ENCODE measurements at places on chromosomes 5 and 9.

DNA sequence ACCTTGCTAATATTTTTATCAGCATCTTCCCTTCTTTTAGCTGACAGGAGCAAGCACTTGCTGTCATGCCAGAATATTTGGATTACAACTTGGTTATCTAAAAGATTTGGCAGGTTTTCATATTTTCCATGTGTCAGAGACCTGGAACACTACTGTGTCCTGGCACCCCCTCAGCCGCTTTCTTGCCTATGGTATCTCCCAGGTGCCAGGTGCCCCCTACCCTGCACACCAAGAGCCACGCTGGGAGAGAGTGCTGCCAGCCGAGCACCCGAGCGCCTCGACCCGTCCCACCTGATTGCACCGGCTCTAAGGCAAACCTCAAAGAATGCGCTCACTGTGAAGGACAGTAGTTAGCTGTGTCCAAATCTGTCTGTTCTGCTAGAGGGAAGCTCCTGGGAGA lies 84.8 kb downstream of the GTF3C4 start:
- no peak for DNase-seq

GRCh38 chr5:150120617-150121447 lies 34.5 kb upstream of the CSF1R start:
- DNase-seq: peak; percentile 17

DNA sequence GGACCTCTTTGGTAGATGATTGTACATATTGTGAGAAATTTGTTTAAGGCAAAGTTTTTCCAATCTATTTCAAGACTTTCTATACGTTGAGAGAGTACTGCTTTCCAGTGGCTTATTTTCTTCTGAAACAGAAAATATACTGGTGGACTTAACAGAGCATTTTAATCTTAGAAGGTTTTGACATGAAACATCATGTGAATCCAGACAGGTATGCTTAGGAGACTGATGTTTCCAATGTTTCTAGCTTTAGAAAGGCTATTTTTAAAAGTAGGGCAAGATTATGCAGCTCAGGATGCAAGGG lies 71.0 kb downstream of the PIK3R1 start:
- no peak for DNase-seq

- DNase-seq: no peak
Observed at GRCh38 chr9:137552022-137552768, 516 bp downstream of the MRPL41 start.

GRCh38 chr9:99299211-99300102 lies 77.4 kb downstream of the SEC61B start:
- DNase-seq: no peak

DNA sequence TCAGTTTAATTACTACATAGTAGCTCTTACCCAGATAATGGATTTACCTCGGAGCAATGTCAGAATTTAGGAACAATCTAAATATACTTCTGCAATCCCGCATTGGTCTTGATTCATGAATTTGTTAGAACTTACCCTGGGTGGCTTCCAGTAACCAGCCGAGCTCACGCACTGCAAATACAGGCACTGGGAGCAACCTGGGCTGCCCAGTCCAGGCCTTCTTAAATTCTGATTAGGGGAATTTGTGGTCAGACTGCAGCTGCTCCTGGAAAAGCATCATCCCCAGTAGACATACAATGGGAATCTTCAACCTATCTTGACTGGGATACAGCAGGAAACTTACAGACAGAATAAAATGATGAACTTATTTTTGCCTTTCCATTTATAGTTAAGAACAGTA lies 270.3 kb downstream of the SPOCK1 start:
- no peak for DNase-seq

GRCh38 chr5:6950860-6951259 lies 237.6 kb downstream of the TENT4A start:
- no peak for DNase-seq

DNA sequence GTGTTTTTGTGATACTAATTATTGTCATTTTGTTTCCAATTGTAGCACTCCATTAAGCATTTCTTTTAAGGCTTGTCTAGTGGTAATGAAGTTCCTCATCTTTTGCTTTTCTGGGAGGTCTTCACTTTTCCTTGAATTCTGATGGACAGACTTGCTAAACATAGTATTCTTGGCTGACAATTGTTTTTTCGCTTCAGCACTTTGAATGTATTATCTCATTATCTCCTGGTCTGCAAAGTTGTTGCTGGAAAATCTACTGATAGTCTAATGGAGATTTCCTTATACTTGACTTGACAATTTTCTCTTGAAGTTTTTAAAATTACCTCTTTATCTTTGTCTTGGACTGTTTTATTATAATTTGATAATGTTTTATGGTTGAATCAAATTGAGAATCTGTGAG lies 147.5 kb downstream of the FAM174A start:
- DNase-seq: no peak

- no peak for DNase-seq
Observed at GRCh38 chr5:148808864-148809642, 17.4 kb upstream of the ADRB2 start.

DNA sequence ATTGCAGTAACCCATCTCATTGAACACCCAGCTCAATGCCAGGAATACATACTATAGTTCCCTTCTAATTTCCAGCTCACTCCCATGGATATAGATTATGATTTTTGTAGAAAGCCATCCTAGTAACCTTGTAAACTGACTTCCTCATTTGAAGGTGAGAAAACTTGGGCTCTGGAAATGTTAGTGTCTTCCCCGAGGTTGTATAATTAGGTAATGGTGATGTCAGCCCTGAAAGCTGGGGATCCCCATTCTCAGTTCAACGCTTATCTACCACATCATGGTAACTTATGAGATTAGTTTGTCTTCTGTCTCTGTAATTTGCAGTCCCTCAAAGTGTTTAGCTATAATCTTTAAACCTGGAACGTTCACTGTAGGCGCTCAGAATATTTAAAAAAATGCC lies 34.6 kb upstream of the PTCH1 start:
- no peak for DNase-seq

GRCh38 chr9:61668846-61669245 lies 479.0 kb downstream of the SPATA31A7 start:
- DNase-seq: peak; percentile 10

- no peak for DNase-seq
Observed at GRCh38 chr9:124248066-124248465, 9.7 kb upstream of the NEK6 start.

GRCh38 chr5:6886866-6887265 lies 173.6 kb downstream of the TENT4A start:
- no peak for DNase-seq

DNA sequence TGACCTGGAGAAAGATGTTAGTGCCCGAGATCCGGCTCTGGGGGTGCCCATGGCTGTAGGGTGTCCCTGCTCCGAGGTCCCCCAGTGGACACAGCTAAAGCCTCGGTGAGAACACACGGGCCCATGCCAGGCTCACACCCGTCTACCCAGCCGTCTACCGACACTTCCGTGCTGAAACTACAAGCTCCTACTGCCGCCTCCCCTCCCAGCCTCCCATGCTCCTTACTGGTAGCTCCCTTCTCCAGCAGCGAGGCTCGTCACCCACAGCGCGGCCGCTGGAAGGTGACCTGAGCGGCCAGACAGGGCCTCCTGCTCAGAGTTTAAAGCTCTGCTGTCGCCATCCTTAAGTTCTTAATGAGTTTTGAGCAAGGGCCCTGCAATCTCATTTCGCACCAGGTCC lies 33.2 kb upstream of the CLPTM1L start:
- DNase-seq: no peak

DNA sequence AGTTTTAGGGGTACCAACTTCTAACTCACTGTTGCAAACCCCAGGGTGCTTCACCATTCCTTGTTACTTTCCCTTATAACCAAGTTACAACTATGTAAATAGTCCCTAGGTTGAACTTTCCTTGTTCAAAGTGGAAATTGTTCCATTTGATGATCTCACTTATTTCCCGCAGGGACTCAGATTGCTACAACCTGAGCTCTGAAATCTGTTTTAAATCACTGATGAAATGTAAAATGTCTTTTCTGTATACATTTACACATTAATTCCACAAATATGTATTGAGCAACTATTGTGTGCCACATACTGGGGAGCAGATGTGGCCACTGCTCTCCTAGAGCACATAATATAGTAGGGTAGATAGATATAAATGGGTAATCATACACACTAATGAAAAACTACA lies 69.1 kb upstream of the TARS1 start:
- no peak for DNase-seq

- no peak for DNase-seq
Observed at GRCh38 chr5:97266076-97266475, 83.0 kb upstream of the RIOK2 start.

- no peak for DNase-seq
Observed at GRCh38 chr9:37038943-37039464, 4.9 kb upstream of the PAX5 start.

GRCh38 chr5:32230356-32231099 lies 56.4 kb upstream of the GOLPH3 start:
- DNase-seq: no peak

- peak; percentile 35 for DNase-seq
Observed at GRCh38 chr5:115375893-115376292, 79.4 kb upstream of the CCDC112 start.

- no peak for DNase-seq
Observed at GRCh38 chr9:22175972-22176545, 167.0 kb upstream of the CDKN2B start.

DNA sequence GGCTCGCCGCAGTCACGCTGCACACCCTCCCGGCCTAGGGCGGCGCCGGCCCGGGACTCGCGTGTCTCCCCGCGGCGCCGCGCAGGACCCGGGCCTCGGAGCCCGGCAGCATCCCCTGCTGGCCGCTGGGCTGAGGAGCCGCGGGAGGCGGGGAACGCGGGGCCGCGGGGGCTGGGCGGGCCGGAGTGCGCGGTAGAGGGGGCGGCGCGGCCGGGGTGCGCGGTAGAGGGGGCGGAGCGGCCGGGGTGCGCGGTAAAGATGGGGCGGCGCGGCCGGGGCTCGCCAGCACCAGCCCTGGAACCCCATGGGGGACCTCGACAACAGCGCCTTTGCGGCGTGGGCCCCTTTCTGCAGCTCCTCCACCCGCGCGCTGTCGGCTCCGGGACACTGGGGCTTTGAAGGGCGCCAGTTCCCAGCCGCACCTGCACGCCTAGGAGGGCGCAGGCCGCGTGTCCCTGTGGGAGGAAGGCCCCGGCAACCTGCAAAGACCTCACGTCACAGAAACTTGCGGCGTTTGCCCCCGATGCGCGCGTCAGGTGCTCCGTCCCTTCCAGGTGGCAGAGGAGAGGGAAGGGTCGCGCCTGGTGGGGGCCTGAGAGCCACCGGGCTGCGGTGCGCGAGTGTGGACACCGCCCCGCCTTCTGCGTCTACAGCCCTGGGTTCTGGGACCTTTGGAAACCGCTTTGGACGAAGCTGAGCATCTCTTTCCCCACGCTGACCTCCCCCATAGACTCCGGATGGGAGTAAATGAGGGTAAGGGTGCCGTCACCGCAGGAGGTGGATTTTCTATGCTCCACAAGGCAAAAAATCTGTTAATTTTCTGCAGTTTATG lies 49.6 kb downstream of the NSUN2 start:
- DNase-seq: peak; percentile 91

DNA sequence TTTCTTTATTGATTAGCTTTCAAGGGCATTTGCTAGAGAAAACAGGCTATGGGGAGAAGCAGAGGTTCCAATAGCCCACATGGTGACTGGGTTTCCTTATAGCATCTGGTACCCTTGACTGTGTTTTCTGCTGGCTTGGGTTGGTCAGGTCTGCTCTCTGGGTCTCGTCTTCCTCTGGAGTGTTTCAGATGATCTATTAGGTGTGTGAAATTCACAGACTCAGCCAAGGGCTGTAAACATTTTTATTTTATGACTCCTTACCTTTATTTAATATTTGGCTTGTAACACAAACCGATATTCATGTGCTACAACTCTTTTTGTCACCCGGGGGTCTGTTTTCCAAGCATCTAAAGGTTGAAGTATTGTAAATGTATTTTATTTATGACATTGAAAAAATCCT lies 338.9 kb downstream of the GADD45G start:
- no peak for DNase-seq

GRCh38 chr9:109918339-109919163 lies 138.6 kb downstream of the PALM2AKAP2 start:
- DNase-seq: no peak

- DNase-seq: no peak
Observed at GRCh38 chr5:139701056-139701741, 53.0 kb downstream of the CXXC5 start.

- DNase-seq: no peak
Observed at GRCh38 chr9:36135741-36136271, 727 bp upstream of the GLIPR2 start.

DNA sequence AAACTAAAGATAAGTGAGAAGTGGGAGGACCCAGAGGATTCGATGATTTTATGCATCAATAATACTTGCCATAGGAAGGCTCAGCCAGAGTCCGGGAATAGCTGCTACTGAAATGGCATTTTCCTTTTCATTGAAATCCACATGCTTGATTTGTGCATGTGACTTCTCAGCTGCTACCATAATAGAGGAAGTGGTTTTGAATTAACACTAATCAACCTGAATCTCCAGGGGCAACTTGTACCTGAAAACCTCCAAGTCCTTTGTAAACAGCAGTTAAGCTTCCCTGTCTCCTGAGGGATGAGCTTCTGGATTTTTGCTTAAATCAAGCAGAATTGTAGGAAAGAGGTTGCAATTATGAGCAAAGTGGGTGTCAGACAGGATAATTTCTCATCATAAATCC lies 124.9 kb downstream of the PPP2R2B start:
- no peak for DNase-seq

DNA sequence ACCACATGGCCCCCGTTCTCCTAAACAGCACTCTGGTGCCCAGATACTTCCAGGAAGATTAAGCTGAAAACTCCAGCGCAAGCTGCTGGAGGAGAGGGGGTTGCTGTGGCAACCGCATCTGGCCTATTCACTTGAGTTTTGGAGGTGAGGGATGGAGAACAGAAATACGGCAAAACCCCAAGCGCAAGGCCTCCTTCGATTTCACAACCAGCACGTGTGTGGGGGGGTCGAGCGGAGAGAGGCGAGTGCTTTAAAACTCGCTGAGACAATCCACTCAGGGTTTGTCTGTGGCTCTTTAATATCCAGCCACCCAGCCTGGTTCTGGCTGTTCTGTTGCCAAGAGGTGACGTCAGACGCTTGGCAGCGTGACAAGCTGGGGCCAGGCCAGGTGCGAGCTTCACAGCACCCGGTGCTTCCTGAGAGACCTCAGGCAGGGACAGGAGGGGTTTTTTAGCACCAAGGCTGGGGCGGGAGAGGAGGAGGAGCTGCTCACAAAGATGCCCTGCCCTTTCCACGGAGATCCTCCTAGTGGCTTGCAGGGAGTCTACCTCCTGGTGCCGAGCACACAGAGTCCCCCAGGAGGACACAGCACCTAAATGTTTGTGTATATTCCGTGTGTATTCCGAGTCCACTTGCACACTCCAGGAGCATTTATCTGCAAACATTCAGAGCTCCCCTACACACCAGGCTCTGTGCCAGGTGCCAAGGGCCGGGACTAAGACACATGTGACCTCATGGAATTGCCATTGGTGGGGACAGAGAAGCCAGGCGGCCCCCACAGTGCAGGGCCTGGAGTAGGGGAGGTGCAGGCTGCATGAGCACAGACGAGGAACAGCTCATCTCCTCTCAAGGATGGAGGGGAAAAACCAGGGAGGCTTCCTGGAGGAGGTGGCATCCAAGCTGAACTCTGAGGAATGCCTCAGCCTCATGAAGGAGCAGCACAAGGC lies 194.6 kb downstream of the OLFM1 start:
- peak; percentile 75 for DNase-seq

All from upper lobe of left lung (tissue), 6 donors.